IPS-NIHi11 (cell line): ENCODE measurements at places on chromosomes 1 and 21.

GRCh38 chr1:41919764-41920397, 1.2 kb upstream of the HIVEP3 start:
- DNase-seq, result peak; percentile 59

DNA sequence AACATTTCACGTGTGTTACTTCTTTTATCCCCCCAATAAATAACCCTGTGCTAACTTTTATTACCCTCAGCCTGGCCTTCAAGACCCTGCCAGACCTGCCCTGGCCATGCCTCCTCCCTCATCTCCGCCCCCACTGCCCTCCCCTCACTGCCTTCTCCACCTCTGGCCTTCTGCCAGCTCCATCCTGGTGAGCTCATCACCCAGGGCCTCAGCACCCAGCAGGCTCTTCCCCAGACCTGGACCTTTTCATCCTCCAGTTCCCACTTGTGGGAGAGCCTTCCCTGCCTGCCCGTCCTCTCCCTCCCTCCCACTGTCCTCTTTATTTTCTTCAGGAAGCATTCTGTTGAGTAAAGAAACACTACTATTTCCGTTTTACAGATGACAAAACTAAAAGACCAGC, 72.0 kb downstream of the SLC66A1 start:
- DNase-seq, result no peak

- DNase-seq, result no peak
These were observed 110.5 kb downstream of the HHAT start for GRCh38 chr1:210438928-210439841.

DNA sequence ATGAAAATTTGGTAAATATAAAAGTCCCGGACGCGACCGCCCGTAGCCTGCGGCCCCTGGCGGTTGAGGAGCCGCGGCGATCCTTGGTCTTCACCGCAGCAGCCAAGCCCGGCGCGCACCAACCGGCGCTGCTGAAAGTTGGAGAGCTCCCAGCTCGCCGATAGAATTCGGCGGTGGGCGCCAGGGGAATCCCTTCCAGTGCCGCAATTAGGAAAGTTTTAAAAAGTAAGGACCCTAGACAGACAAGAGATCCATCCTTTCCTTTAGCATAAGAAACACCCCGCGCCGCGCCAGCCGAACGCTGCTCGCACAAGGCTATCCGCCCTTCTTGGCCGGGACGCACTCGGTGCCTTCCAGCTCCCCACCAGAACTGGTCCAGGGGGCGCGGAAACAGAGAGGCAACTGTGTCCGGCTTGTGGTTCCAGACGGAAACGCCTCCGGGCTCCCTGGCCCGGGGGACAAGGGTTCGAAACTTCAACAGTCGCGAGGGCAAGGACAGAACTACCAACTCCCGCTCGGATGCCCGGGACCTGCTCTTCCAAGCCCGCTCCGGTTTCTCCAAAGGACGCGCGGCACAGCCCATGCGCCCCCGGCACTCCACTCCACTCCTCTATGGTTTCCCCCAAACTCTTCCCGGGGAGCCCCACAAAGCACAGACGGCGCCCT, 1.7 kb downstream of the FAM78B start:
- peak; percentile 76 for DNase-seq

DNA sequence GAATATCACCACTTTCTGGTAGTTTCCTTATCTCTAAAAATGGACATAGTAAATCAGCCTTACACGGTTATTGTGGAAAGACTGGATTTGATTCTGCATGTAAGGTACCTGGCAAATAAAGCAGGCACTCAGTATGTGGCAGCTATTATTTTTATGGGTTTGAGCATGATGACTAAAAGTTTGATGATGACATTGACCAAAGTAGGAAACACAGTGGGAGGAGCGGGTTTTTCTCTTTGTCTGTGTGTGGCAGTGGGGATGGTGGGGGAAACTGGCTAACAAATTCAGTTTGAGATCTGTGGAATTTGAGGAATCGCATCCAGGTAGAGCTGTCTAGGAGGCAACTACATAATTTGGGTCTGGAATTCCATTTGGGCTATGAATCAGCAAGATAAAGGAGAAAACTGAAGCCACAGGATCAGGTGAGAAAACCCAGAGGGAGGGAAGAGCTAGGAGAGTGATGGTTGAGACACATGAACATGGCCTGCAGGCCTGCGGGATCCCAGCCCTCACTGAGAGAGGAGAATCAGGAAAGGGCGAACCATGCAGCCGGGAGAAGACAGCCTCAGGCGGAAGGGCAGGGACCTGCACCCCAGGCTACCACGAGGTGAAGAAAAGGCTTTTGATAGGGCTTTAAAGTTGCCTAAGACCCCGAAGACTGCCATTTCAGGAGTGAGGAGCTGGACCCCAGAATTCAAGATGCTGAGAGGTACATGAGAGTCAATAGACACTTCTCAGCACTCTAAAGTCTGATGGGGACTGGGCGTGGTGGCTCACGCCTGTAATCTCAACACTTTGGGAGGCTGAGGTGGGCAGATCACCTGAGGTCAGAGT, 52.2 kb downstream of the MEF2D start:
- no peak for DNase-seq

- no peak for DNase-seq
These were observed 44.1 kb downstream of the NIBAN1 start for GRCh38 chr1:184930232-184930631.

DNA sequence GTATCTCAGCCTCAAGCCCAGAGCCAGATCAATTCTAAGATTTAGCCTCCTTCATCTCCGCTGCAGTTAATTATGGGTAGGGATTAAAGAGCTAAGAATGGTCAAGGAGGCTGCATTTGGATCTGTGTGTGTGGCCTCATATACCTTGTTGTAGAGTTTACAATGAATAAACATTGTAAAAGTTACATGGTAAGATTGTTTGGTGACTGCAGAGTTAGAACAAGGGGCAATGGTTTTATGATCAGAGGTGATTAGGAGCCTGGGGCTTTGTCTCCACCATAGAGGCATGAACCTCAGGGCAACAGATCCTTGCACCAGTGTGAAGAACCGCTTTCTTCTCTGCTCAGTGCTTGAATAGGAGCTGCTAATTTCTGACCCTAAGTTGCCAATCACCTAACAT, 77.0 kb upstream of the MARK1 start:
- DNase-seq, result no peak

DNA sequence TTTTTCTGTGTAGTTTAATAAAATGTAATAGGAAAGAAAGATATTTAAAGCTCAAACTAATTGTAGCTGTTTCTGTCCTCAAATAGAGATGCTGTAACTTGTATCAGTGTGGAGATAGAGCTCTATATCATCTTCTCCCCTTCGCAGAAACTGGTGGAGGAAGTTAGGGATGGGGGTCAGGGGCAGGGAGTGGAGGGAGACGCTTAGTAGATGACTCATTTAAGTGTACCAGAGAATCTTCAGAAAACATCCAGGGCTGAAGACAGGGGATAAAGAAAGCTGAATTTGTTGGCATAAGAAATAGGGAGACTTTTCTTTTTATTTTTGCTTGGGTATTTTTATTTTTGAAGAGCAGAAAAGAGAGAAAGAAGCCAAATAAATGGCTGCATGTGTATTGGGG, 282.6 kb upstream of the DPYD start:
- DNase-seq, result no peak

DNA sequence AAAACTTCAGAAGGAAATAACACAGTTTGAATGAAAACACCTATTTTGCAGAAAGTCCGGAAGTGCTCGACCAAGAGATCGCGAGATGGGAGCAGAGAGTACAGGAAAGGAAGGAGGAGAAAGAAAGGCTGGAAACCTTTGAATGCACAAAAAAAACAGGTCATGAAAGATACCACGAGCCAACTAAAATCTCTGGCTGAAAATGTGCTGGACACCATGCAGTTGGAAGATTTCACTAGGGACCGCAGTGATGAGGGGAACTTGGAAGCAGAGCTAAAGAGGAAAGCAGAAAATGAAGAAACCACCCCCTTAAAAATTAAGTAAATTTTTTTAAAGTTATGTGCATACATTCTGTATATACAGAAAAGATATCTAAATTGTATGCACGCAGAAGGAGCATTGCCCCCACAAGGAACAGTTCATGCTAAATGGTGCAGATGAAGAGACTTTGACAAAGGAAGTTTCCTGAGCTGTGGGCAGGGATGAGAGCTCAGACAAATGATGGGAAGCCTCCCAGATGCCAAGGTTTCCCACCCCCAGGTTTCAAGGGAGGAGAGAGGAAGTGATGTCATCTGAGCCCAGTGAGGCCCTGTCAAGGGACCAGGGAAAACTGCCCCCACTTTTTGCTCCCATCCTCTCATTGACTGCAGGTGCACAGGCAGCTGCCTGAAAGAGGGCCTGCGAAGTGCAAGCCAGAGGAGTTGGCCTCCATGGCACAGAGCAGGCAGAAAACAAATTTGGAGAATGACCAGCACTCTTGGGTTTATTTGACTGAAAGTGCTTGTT, 52.5 kb downstream of the ETS2 start:
- DNase-seq, result no peak

DNA sequence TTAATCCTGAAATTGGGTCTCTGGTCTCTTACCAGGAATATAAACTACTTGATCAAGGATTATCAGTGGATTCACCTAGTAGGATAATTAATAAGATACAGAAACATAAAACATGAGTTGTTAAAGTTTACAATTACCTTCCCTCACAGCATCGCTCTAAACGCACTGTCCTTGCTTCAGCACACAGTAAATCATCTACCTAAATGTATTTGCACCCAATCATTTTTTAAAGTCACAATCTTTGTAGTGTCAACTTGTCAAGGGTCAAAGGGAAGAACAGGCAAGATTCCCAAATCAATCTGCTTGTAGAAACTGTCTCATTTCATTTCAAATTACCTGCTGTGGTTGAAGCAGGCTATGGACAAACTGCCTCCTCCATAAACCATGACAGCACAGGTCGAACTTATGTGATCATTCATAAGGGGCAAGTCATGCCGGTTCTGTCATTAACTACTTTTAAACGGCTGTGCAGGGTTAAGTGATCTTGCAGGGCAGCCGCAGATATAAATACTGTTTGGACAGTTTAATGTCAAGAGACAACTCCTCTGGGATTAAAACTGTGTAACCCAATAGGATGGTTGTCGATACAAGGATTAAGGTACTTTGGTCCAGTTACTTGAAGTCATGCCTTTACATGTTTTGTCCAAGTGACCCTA, 93.6 kb downstream of the ZNF281 start:
- DNase-seq, result no peak

GRCh38 chr1:38139738-38140487, 93.3 kb upstream of the POU3F1 start:
- DNase-seq, result peak; percentile 59

DNA sequence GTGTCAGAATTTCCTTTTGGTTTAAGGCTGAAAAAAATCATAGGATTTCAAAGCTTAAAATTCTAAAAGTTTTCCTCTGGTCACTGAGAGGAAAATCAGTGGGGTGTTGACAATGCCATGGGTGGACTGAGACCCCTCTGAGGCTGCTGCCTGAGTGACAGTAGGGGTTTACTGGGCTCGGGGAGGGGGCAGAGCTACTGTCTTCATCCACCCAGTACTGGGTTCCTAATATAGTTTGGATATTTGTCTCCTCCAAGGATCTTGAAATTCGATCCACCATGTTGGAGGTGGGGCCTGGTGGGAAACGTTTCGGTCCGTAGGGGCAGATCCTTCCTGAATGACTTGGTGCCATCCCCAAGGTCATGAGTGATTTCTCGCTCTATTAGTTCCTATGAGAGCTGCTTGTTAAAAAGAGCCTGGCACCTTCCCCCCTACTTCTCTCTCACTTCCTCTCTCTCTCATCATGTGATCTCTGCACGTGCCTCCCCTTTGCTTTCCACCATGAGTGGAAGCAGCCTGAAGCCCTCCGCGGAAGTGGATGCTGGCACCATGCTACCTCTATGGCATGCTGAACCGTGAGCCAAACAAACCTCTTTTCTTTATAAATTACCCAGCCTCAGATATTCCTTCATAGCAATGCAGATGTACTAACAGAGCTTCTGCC, 72.3 kb downstream of the MAP10 start:
- DNase-seq, result no peak

- DNase-seq, result no peak
These were observed 20.9 kb upstream of the SLC1A7 start for GRCh38 chr1:53163291-53163768.

GRCh38 chr1:234573711-234574299, 36.2 kb downstream of the IRF2BP2 start:
- no peak for DNase-seq

GRCh38 chr1:16128338-16128741, 27.5 kb downstream of the EPHA2 start:
- DNase-seq, result no peak

GRCh38 chr21:43361493-43362296, 65.2 kb downstream of the SIK1 start:
- no peak for DNase-seq

DNA sequence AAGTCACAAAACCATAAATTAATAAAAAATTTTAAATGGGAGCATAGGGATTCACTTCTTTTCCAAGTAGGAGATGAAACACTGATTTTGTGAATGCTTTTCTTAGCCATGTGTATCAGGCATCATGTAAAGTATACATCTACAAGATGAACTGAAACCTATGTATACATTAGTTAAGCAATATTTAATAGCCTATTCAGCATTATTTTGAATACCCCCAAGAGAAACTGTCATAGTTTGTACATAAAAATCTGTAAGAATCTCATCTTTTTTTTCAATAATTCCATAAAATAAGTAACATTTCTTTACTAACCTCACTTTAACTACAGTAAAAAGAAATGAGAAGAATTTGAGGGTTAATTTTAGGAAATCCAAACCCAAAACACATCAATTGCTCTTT, 348.0 kb downstream of the KCNT2 start:
- no peak for DNase-seq

DNA sequence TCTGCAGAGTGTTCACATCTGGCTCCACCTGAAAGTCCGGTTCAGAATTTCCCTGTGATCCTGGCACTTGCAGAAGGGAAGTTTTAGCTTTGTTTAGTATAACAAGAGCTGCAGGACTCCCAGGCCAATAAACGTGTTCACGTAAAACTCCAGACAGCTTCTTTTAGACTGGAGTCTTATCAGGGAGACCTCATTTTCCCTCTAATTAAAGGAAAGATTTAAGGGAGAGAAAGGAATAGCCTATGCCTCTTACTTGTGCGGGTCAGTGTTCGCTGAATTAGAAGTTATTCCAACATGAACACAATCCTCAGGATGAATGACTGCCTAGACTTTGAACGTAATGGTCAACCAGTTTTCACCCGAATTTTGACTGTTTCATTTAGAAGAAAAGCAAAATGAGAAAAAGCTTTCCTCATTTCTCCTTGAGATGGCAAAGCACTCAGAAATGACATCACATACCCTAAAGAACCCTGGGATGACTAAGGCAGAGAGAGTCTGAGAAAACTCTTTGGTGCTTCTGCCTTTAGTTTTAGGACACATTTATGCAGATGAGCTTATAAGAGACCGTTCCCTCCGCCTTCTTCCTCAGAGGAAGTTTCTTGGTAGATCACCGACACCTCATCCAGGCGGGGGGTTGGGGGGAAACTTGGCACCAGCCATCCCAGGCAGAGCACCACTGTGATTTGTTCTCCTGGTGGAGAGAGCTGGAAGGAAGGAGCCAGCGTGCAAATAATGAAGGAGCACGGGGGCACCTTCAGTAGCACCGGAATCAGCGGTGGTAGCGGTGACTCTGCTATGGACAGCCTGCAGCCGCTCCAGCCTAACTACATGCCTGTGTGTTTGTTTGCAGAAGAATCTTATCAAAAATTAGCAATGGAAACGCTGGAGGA, 202.1 kb upstream of the SGIP1 start:
- peak; percentile 63 for DNase-seq

GRCh38 chr1:50109116-50109515, 396 bp downstream of the ELAVL4 start:
- no peak for DNase-seq
